ENCODE measurements at places on chromosomes 2 and 18.

- no peak for DNase-seq
Observed at GRCh38 chr2:231132129-231132528, 7.3 kb upstream of the HTR2B start.

DNA sequence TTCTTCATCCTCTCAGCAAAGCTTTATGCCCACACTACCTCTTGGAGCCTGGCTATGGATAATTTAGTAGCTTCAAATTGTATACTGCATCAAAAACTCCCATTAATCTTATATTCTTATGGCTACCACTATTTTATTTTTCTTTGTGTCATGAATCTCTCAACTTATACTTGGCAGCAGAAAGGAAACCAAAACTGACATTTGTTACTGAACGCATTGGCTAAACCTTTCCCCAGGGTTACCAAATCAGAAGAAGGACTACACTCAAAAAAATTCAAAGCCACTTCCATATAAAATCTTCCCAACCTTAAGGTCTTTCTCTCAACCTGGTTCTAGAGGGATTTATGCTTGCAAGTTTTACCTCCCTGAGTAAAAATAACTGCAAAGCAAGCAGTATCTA, 97.0 kb upstream of the REG3G start:
- no peak for DNase-seq

- DNase-seq, result no peak
Observed at GRCh38 chr2:65360441-65360840, 72.0 kb downstream of the SPRED2 start.

DNA sequence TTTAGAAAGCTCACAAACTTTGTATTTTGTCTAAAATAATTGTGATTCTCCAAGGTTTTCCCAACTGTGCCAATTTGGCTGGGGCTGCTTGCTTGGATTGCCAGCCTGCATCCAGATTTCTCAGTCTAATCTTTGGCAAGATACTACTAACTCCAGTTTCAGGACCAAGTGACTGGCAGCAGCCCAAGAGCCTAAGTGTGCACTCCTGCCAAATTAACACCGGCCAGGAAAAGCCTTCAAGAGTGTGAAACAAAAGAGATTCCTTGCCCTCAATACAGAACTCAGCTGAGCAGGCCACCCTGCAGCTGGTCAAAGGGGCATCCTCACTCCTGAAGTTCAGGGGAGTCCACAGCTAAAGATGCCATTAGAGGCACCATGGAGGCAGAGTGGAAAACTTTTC, 589.0 kb upstream of the ACVR2A start:
- DNase-seq, result no peak

- no peak for DNase-seq
Observed at GRCh38 chr2:85393836-85394235, 16.3 kb downstream of the CAPG start.

GRCh38 chr18:45611943-45612342, 3.3 kb upstream of the SLC14A2 start:
- DNase-seq, result no peak

- peak; percentile 92 for DNase-seq
Observed at GRCh38 chr2:45938649-45939511, 287.4 kb downstream of the PRKCE start.

DNA sequence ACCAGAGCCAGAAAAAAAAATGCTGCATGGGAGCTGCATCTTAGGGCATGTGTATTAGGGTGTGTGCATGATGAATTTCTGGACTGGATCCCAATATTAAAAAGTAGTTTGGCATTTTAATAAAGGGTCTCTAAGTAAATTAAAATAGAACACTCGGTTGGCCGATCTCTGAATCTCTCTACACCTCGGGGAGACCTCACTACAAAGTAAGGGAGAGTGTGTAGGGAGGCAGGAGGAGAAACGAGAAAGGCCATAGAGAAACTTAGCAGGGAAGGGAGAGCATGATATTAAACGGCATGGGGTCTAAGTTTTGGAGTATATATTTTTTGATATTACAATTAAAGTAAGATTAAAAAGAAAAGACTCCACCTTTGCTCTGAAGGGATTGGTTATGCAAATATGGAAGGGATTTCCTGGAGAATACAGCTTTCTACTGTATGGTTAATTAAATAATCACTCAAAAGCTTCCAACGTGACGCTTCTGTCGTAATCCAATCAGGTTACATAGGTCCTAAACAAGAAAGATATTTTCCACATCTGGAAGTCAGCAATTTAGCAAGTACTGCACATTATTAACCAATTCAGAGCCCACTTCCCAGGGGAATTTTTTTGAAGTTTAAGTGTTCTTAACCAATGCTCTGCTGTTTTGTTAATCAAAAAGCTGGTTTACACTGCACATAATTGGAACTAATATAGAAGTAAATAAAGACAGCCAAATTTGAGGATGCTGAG, 1.0 kb upstream of the ZEB2 start:
- no peak for DNase-seq

GRCh38 chr2:152542995-152543481, 174.2 kb downstream of the PRPF40A start:
- peak; percentile 85 for DNase-seq

GRCh38 chr2:27086724-27087593, at the start of gene KHK:
KHK (plus strand) TSS chr2:27086772; CDS start chr2:27087260, 488 bp downstream.
- no peak for DNase-seq

DNA sequence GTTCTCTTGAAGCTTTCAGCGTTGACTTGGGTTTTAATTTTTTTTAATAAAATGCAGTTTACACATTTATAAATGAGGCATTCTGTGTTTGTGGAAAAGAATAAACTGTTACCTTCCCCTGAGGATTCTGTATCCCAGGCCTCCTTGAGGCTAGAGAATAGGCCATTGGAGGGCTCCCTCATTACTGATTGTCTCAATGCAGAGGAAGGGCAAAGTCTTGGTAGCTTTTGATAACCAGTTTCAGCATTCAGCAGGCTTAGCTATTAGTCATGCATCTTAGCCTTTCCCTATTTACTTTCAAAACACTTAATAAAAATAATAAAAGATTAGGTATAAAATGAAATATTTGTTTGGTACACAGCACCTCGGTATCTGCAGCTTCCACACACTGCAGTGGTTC, 58.1 kb upstream of the OTX1 start:
- no peak for DNase-seq

DNA sequence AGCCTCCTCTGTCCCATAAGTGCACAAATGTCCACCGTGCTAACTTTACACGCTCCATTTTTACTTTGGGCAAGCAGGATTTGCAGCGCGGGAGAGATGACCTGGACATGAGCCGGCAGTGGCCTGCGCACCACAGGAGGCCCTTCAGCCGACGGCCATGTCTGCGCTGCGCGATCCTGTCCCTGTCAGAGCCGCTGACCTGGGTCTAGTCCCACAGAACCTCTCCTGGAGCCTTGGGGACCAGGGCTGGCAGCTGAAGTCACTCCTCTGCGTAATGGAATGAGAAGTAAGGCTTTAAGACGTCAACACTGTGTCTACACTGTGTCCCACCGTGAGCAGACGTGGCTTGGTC, 29.6 kb downstream of the ADI1 start:
- no peak for DNase-seq

- no peak for DNase-seq
Observed at GRCh38 chr2:164655336-164655735, 34.1 kb upstream of the GRB14 start.

- no peak for DNase-seq
Observed at GRCh38 chr18:46067438-46068007, 4.5 kb downstream of the PSTPIP2 start.

GRCh38 chr2:115163572-115163971, 721.1 kb downstream of the DPP10 start:
- DNase-seq, result no peak

DNA sequence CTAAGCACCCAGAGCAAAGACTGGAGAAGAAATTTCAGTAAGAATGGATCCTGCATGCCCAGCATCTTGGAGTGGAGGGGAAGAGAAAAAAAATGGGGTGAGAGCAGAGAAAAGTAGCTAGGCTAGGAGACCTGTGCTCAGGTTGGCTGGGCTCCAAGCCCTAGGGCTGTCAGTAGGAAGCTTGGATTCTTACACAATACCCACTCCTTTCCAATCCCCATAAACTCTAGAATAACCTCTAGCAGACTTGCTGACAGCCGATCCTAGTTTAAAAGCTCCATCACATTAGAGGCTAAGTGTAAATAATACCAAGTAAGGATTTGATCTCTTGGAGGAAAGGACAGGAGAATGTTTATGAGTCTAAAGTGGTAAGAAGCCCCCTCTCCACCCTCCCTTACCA, 46.2 kb upstream of the NABP1 start:
- DNase-seq, result no peak

DNA sequence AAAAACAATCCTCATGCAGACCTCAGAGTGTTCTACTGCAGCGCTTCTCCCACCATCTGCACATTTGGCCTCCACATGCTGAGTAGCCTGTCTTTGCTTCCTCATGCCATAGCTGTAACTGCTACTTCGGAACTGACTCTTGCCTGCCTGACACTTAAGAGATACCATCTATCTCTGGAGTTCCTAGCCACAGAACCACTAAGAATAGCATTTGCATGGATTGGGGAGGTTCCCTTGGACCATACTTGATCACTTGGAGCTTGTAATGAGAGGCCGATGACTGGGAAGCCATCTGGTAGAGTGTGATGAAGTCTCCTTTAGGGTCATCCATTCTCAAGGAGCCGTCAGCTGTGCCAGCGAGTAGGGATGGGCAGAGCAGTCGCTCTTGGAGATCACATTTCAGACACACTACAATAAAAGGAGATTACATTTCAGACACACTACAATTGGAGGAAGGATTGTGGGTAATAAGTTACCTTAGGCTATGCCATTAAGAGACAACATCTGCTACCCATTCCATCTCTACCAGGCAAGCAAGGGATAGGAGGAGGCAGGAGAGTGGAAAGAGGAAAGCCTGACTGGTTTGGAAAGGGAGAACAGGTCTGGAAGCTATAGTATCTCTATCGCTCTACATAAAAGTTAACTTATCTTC, 21.8 kb downstream of the DOK1 start:
- no peak for DNase-seq

DNA sequence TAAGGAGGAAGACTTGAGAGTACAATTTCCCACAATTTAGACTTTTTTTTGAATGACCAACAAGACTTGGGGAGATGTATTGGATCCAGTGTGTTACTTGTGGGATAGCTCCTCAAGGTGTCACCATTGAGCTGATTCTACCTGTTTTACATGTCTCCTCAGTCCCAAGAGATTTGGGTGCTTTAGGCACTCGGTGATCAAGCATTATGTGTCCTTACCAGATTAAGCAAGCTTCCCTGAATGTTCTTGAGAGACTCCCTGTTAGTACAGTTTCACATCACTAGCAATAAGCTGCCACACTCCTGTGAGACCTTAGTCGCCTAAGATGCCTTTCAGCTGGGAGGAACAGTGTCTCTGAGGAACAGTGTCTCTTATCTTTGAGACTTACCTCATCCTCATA, 384.3 kb upstream of the SYT4 start:
- DNase-seq, result peak; percentile 52

- no peak for DNase-seq
Observed at GRCh38 chr2:201746551-201746950, 34.2 kb downstream of the ALS2 start.

DNA sequence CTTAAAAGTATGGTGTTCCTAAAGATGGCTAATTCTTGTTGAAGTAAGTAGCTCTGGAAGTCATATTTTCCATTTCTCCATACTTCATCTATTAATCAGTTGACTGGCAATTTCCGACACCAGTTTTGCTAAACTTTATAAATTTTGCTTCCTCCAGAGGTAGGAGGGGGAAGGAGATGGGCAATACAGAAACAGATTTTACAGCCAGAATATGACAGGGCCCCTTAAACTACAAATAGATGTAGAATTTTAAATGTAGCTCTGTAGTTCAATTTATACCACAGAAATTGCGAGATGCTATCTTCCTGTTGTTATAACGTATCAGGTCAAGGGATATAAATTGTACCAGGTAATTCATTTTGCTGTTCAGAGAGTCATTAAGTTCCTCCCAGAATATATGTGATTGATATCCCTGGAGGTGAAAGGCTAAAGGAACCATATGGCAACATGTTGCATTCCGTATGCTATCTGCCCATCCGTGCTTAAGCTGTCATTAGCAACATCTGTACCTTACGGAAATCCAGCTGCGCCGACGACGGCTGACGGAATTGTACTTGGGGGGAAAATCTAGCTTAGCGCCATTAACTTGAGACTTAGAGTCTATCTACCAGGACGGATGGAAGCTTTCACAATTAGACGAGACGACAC, 8.4 kb upstream of the NR4A2 start:
- no peak for DNase-seq

DNA sequence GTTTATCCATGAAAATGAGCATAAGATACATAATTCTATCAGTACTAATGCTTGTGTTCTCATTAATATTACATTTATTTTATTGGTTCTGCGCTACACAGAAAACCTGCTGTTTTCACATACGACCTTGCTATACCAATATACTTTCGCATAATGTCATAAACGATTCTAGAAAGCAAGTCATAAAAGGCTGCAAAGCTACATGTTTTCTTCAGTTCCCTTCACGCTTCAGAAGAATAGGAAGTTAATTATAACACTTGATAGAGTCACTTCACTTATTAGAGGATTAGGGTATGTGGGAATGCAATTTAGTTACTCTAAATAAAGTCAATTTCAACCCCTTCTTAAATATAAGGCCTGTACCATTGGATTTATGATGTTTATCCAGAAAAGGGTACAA, 29.0 kb downstream of the PSME4 start:
- DNase-seq, result no peak

DNA sequence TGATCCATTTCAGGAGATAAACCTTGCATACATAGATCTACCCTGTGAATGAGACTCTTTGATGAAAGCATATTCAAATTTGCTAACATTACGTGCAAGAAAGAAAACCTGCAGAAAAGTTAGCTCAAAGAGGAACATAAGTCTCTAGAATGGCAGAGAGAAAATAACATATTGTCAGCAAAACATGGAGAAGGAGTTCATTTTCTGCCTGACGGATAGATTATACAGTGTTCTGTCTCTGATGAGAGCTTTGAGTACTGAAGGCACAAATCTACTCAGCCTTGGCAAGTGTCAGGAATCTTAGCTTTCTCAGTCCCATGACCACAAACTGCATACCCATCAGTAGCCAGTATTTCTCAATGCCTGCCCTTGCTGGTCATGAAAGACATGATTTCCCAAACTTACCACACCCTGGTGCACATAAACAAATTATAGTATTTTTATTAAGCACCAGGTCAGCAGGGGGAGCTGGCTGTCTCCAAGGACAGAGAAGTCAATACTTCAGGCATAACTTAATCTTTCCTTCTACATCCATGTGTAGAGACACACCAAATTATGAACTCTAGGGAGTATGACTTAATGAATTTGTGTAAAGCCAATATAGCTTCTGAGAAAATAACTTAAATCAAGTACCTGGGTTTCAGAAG, 401.2 kb upstream of the SOX11 start:
- DNase-seq, result no peak

GRCh38 chr2:85933753-85934594, 45.2 kb upstream of the ST3GAL5 start:
- peak; percentile 79 for DNase-seq

GRCh38 chr18:39318008-39318407, 1752.4 kb upstream of the CELF4 start:
- DNase-seq, result no peak
